HepG2 (cell line): ENCODE measurements at places on chromosomes 5 and 9. TPM values are rescaled to one million over a fixed set of nuclear protein-coding genes. Genes with fewer than 3 reads are reported as not detected.

DNA sequence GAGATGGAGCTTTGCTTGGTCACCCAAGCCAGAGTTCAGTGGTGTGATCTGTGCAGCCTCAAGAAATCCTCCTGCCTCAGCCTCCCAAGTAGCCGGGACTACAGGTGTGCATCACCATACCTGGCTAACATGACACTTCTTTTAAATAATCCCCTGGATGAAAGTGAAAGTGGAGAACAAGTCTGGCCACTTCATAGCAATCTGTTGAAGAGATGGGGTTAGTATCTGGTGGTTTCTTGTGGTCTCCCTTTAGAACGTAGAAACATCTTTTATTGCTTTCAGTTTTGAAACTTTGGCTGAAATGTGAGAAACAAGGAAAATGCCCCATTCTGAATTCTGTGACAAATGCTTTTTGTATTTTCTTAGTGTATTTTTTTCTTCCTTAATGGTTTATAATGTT, 452.5 kb upstream of the RIOK2 start:
- DNase-seq = no peak

GRCh38 chr9:127746959-127747569, 12.0 kb upstream of the TOR2A start:
- DNase-seq = no peak

LHX3 gene
- not detected in 2 replicates for total RNA-seq

- DNase-seq = no peak
Measured at GRCh38 chr9:105449081-105449480, 1.2 kb downstream of the FSD1L start.

DNA sequence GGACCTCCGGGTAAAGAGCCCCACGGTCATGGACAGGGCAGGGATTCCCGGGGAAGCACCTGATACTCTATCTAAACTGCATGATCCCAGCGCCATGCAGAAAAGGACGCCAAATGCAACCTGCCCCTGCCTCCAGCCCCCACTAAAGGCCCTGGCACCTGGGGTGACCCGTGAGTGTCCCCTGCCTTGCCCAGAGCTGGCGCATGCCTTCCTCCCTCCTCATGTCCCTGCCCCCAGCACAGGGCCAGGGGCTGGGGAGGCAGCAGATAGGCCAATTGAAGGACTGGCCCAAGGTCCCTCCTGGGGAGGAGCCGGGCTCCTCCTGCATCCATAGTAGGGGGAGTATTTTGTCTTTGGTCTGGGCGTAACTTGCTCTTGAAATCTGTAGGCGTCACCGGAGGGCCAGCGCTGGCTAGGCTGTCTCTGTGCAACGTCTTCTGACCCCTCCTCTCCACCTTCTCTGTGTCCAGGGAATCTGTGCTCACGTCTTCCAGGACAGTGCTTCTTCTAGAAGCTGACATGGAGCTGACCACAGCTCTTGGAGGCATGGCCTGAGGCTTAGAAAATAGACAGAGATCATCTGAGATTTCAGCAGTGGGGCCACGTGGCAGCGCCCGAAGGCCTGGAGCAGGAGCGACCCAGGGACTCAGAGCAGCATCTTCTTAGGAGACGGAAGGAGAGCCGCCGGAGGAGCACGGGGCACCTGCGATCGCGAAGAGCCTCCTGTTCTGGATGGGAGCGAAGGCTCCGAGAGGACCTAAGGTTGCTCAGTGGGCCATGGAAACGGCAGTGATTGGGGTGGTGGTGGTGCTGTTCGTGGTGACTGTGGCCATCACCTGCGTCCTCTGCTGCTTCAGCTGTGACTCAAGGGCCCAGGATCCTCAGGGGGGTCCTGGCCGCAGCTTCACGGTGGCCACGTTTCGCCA, 660 bp downstream of the SPAAR start:
- DNase-seq = no peak

- DNase-seq = no peak
Measured at GRCh38 chr5:165263536-165263935, 1758.1 kb downstream of the MAT2B start.

- no peak for DNase-seq
Measured at GRCh38 chr5:63686938-63687337, 275.3 kb downstream of the HTR1A start.

PDCD1LG2 gene
- not detected in 2 replicates for total RNA-seq

- DNase-seq = no peak
Measured at GRCh38 chr5:156388233-156388632, 61.3 kb downstream of the SGCD start.

DNA sequence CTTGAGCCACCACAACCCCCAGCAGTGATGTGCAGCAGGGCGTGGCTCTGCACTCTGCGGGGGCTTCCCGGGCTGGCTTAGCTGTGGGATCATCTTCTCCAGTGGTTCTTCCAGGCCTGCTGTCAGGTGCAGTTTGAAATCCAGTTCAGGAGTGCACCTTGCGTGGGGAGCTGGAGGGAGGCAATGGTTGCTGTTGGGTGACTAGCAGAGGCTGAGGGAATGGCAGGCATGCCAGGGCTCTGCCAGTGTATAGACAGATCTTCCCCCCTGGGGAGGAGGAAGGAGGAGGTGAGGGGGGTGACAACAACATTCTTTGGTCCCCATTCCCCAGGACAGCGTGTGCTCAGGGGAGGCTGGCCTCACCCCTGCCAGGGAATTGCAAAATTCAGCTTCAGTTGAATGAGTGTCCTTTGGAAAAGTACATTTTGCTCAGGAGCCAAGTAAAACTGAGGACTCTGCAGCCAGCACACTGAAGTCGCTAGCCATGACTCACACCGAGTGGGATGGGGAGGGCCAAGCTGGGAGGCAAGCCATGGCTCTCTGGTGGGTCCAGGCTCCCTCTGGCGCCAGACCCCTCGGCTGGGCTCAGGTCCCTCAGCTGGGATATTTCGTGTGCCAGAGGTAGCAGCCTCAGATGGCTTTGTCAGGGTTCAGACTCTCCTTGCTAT, 35.0 kb downstream of the ERGIC1 start:
- DNase-seq = peak; percentile 64

- no peak for DNase-seq
Measured at GRCh38 chr9:100884518-100884917, 144.0 kb upstream of the PLPPR1 start.

CENPK gene
- total RNA-seq = 54.4 and 75.0 TPM in 2 replicates

DNA sequence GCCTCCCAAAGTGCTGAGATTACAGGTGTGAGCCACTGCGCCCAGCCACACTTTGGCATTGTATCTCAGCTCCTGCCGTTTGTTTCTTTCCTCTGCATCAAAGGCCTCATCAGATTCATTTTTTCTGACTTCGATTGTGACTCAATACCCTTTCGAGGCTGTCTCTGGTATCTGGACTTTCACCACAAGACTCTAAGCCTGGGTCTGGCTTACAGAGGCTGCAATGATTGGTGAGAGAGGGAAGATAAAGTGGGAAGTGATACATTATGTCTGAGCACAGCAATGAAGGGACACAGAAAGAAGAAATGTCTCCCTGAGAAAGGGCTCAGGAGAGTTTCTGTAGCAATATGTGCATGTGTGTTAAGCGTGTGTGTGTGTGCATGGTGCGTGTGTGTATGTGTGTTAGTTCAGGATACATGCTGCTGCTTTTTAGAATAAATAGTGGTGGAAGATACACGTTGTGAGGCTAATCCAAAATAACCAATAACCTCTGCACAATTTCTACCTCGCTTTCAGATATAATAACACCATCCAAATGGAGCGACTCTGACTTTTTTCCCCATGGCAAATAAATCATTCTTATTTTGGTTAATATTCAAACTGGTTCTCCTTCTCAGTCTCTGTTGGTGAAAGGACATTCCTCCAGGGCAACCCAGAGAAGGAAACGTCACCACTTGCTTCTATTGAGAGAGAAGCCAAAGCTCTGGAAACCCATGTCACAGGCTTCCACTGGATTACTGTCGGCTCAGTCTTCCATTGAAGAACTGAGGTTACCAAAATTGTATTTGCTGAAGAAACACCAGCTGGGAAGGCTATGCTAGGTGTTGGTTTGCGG, 8.1 kb upstream of the DAB2 start:
- DNase-seq = no peak

GRCh38 chr9:99516657-99517049, 294.6 kb downstream of the SEC61B start:
- no peak for DNase-seq

- peak; percentile 67 for DNase-seq
Measured at GRCh38 chr9:121498150-121498486, 1.5 kb downstream of the GGTA1 start.

ITGA1 gene
- total RNA-seq = 11.6 and 23.1 TPM in 2 replicates

DNA sequence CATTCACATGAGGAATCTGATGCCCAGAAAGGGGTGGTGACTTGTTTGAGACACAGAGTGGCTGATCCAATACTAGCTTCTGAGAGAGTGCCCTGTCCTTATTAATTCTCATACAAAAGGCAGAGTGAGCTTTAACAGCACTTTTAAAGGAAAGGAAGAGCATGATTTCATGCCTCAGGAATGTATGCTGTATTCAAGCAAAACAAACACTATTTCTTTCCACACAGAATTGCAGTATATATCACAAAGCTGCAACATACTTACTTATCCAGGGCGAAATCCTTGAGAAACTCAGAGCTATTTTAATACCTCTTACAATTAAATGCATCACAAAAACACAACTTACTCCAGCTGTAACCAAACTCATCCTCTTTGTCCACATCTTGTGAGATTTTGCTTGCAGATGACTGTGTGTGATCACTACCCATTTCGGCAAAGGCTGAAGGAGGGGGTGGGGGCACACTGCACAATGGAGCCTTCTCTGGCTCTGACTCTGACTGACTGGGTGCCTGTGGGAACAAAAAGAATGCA, 139.8 kb downstream of the MPDZ start:
- DNase-seq = peak; percentile 3

EQTN gene
- total RNA-seq = not detected in 2 replicates

GRCh38 chr9:5922192-5922591, 31.5 kb downstream of the MLANA start:
- no peak for DNase-seq

- peak; percentile 77 for DNase-seq
Measured at GRCh38 chr9:129626625-129627284, 792 bp downstream of the NTMT1 start.

SH3PXD2B gene
- total RNA-seq = 3.4 and 3.8 TPM in 2 replicates

GRCh38 chr9:134694368-134694665, 52.7 kb downstream of the COL5A1 start:
- DNase-seq = no peak

- no peak for DNase-seq
Measured at GRCh38 chr5:152374711-152375275, 30.3 kb downstream of the NMUR2 start.

- DNase-seq = peak; percentile 51
Measured at GRCh38 chr5:77224672-77225355, 14.3 kb downstream of the PDE8B start.

HAVCR2 gene
- 0.07 TPM in 1 of 2 replicates, not detected in the other for total RNA-seq

DNA sequence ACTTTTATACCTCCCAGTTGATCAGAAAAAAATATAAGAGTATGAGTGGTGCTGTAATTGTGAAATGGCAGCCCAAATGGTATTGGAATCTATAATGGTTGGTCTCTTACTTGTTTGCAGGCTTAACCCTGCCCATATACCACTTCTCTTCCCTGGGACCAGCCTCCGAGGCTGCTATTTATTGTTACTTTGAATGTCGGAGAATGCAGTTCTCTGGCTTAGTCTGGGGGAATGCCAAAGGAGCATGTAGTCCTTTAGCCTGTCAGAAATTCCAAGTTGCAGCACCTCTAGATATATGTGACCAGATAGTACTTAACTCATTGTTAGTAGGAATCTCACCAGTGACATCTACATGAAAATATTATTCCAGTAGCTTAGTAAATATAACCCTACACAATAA, 47.5 kb downstream of the SLC44A1 start:
- no peak for DNase-seq

GRCh38 chr9:90169490-90169889, 473.1 kb downstream of the DIRAS2 start:
- DNase-seq = peak; percentile 74

C9 gene
- not detected in 2 replicates for total RNA-seq
